CD8-positive, alpha-beta memory T cell (primary cell): ENCODE measurements at places on chromosomes 2 and 18. TPM values are rescaled to one million over a fixed set of nuclear protein-coding genes. Genes with fewer than 3 reads are reported as not detected.

Gene ADAM23
- 0.98 TPM for total RNA-seq

Gene EFHD1
- 0.22 TPM for total RNA-seq

Gene APLF
- 3.6 TPM for total RNA-seq

Gene CHRND
- not detected for total RNA-seq

Gene CHAC2
- total RNA-seq = 25.6 TPM

Gene TMEM198
- 5.2 TPM for total RNA-seq

Gene DUSP28
- total RNA-seq = 7.0 TPM

Gene TCF23
- not detected for total RNA-seq

Gene EVX2
- total RNA-seq = not detected

Gene ZNF804A
- not detected for total RNA-seq
